Midbrain (tissue), 1 donor: ENCODE measurements at places on chromosomes 16 and 17.
A peak's percentile ranks its signal among the peaks of the same experiment; 100 is the strongest.

- DNase-seq: no peak
Measured at GRCh38 chr16:84821728-84822689, 2.2 kb downstream of the CRISPLD2 start.

- no peak for DNase-seq
Measured at GRCh38 chr16:4957420-4957719, 760 bp upstream of the SEC14L5 start.

DNA sequence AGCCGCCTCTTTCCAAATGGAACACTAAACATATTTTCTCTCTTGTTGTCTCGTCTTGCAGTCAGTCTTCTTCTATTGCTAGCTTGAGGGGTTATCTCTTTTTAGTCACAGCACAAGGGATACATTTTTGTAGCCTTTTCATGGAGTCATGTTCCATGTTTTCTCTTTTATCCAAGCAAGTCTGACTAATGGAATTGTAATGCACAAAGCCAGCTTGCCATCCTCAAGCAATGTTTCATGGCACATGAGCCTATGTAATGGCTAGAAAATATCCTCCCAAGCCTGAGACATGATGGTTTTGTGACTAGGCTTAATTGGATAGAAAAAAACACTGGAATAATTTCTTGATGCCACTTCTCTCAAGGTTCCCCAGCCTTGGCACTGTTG lies 414.6 kb upstream of the GOT2 start:
- DNase-seq: no peak

GRCh38 chr16:66291833-66292232 lies 74.7 kb upstream of the CDH5 start:
- DNase-seq: no peak

- DNase-seq: no peak
Measured at GRCh38 chr17:67067571-67068482, 23.5 kb downstream of the CACNG1 start.

DNA sequence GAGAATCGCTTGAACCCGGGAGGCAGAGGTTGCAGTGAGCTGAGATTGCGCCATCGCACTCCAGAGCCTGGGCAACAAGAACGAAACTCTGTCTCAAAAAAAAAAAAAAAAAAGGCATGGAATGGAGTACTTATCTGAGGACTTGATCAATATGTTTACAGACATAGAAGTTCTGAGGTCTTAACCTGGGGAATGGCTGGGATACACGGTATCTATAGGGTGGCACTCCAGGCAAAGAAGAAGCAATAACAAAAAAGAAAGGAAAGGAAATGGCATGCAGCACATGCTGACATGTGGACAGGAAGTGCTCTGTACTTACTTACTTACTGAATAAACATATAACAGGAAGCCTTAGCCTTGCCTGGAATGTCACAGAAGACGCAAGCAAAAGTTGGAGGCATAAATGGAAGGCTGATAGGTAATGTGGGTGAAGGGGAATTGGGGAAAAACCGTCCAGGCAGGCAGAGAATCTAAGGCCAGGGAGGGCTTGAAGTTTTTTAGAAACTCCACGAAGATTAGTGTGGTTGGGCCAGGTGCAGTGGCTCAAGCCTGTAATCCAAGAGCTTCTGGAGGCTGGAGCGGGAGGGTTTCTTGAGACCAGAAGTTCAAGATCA lies 10.1 kb upstream of the SPOP start:
- DNase-seq: no peak

- peak; percentile 47 for DNase-seq
Measured at GRCh38 chr16:20300312-20301097, 26.8 kb downstream of the GP2 start.

DNA sequence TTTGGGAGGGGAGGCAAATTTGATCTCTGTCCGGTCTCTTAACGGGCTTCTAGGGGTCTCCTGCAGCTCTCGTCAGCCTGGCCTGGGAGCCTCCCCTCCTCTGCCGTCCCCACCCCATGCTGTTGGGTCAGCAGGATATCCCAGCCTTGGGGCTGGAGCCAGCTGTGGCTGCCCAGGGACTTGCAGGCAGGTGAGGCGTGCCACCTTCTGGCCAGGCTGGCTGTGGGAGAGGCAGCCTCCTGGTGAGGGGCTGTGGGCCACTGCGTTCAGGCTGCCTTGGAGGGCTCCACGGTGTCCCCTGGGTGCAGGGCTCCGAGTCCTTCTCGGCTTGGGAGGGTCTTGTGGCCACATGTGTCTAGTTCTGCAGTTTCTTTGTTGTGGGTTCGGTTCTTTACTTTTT lies 34.6 kb downstream of the TBCD start:
- no peak for DNase-seq

DNA sequence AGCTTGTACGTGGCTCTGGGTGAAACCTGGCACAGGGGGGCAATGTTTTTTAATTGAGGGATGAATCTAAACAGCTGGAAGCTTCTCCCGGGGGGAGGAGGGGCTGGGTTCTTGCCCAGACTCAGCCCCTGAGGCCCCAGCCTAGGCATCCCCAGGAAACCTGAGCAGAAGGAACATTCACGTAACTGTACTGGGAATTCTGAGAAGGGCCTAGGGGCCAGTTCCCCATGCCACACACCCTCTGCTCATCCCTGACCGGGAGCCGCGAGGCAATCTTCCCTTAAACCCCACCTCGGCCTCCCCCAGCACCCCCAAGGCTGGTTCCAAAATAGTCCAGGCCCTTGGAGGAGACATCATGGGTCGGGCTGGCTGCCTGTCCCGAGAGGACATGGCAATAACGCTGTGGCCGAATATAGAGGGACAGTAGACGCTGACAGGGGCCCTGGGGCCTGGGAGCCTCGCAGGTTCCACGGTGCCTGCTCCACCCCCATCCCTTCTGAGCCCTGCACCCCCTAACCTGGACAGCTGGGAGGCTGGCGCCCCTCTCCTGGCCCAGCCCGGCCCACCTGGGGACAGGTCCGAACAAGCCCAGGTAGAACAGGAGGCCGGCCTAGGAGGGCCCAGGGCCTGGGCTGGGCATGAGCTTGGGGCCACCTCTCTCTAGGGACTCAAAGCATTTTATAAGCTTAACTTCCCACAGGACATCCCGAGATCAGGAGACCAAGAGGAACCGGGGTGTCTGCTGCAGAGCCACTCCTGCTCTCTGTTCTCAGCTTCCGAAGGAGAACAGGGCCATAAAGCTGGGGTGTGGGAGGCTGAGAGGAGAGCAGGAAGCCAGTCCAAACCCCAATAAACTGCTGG lies 83.2 kb upstream of the TOB1 start:
- no peak for DNase-seq
